Motor neuron (in vitro differentiated cells): ENCODE measurements at places on chromosomes 16 and 17. TPM values are rescaled to one million over a fixed set of nuclear protein-coding genes. Genes with fewer than 3 reads are reported as not detected.

GRCh38 chr17:44487170-44487569, 16.0 kb downstream of the GPATCH8 start:
- no peak for ATAC-seq

DNA sequence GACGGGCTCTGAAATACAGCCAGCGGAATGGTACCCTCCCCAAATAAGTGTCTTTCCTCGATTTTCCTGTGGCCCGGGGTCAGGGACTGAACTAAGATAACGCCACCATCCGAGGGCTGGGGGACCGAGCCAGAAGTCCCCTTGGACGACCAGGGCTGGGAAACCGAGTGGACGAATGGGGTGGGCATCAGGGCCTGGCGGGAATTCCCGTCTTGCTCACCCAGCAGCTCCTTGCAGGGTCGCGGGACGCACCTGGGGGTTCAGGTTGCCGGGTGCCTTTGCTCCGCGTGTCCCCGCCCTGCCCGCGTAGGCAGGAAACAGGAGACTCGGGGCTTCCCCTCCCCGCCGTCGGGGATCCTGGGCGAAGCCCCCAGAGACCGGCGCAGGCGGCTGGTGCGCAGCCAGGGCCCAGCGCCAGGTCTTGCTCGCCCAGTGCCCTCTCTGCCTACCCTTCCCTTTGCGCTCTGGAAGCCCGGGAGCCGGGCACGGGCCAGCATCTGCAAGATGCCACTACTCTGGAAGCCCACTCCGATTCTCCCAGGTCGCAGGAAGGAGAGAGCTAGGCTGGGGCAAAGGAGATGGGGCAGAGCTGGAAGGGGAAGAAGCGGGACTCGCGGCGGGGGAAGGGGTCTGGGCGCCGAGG, 665 bp upstream of the GRIN2C start:
- ATAC-seq, result no peak

GRCh38 chr17:17401271-17401781, 75.5 kb upstream of the MED9 start:
- peak; percentile 83 for ATAC-seq

The KRTAP1-5 gene
- total RNA-seq, result not detected in 2 replicates

- ATAC-seq, result no peak
These were observed 78.9 kb downstream of the CMIP start for GRCh38 chr16:81523387-81524115.

DNA sequence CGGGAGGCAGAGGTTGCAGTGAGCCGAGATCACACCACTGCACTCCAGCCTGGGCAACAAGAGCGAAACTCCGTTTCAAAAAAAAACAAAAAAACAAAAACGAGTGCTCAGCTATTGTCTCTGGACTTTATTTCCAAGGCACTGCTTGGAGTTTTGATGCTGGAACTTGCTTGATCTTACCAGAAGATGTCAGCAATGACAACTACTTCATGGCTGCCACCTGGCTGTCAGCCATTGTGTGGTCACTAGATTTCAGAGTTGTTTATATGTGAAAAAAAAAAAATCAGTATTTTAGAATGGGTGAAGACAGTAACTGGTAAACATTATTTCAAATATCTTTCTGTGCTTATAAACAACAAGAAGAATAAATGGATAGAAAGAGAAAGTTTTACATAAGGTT, 26.3 kb upstream of the OR4D1 start:
- ATAC-seq, result no peak

GRCh38 chr16:13427943-13428342, 492.0 kb upstream of the ERCC4 start:
- ATAC-seq, result no peak

- ATAC-seq, result peak; percentile 91
These were observed 12.9 kb upstream of the CMIP start for GRCh38 chr16:81431554-81432353.

GRCh38 chr17:40915199-40915661, 22.2 kb downstream of the KRT23 start:
- ATAC-seq, result peak; percentile 40

The CLDN6 gene
- total RNA-seq, result 2.3 and 2.5 TPM in 2 replicates

GRCh38 chr17:83177611-83178532, 98.5 kb downstream of the METRNL start:
- ATAC-seq, result no peak

The NEUROD2 gene
- total RNA-seq, result 0.41 and 0.52 TPM in 2 replicates

- ATAC-seq, result peak; percentile 14
These were observed 41.8 kb upstream of the AMZ2 start for GRCh38 chr17:68205808-68206720.

DNA sequence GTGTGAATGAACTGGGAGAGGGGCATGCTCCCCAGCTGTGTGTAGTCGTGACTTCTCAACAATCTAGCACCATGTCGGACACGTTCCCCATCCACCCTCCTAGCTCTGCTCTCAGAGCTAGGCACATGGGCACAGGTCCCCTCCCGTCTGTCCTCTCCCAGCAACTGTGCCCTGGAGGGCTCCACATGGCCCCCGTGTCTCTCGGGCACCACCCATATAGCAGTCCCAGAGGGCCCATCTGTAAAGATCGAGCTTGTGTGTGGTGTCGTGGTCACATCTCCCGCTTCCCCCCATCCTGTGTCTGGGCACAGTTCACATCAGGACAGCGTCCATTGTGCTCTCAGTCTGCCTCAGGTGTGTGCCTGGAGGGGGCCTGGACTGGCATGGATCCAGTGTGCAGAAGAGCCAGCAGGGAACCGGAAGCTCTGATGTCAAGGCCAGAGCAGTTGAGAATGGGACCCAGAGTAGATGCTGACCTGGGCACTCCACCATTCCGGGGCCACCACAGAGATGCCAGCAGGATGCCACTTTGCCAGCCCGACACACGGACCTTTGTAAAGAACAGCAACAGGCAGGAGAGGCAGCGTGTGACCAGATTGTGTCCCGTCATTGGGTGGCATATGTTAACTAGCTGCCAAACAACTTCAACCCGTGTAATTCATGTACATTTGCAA, 55.7 kb downstream of the MARF1 start:
- ATAC-seq, result no peak

- ATAC-seq, result peak; percentile 8
These were observed 3.5 kb upstream of the NHERF1 start for GRCh38 chr17:74744714-74745547.

- ATAC-seq, result peak; percentile 49
These were observed 191.1 kb upstream of the TBX2 start for GRCh38 chr17:61208301-61209105.

The ADGRG3 gene
- total RNA-seq, result 0.73 and 1.0 TPM in 2 replicates

The PPM1D gene
- total RNA-seq, result 22.1 and 23.9 TPM in 2 replicates

DNA sequence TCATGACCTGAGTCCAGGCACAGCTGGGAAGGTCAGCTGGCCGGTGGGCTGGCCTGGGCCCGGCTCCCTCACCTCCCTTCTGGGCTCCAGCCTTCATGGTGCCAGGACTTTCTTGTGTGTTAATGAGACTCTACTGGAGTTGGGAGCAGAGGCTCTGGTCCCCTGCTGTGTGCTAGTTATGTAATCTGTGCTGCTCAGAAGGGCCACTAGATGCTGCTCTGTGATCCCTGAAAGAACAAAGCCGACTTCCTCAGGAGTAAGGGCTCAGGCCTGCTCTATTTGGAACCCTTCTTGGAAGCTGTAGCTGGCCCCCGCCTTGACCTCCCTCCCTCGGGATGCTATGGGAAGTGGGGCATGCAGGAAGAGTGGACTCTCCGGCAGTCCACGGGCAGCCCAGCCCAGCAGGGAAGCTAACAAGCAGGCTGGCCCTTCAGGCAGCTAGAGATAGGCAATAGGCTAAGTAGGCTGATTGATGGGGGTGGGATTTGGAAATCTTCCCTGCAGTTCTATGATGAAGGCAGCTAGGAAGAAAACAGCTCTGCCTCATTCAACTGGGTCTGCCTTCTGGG, 3.3 kb upstream of the CDK5R1 start:
- ATAC-seq, result peak; percentile 40

DNA sequence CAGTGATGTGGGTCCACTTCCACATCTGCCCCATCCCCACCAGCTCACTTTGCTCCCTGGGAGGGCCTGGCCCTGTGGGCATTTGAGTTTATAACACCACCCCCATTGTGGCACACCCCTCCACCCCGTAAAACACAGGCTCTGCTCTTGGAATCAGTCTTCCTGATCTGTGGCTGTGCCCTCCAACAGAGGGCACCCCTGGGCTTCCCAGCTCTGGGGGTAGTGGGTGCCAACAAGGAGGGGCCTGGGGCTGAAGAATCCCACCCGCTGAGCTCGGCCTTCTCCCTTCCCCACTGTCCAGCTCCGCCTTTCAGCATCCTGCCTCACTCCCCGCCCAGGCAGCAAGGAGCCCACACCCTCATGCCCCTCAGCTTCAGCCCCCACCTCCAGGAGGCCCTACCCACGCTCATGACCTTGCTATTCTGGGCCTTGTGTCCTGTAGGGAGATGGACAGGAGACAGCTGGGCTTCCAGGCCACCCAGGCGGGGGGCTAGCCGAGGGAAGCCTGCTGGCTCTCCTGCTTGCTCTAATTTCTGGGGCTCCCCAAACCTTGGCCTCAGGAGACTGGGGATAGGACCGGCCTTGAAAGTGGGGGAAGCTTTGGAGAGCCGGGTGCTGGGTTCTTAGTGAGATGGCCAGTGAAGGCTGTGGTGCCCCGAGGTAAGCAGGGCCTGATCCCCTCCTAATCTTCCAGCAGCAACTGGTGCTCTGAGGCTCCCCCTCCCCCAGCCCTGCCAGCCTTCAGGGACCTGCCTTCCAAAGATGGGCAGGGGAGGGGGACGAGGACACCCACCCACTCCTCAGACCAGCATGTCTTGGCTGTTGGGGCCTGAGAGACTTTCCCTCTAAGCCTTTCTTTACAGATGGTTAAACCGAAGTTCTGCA, 2.9 kb upstream of the ATP2A1 start:
- no peak for ATAC-seq

The TBC1D3C gene
- not detected in 2 replicates for total RNA-seq

The THUMPD1 gene
- total RNA-seq, result 40.7 TPM in 2 replicates

The TMEM132E gene
- 24.6 and 28.7 TPM in 2 replicates for total RNA-seq

DNA sequence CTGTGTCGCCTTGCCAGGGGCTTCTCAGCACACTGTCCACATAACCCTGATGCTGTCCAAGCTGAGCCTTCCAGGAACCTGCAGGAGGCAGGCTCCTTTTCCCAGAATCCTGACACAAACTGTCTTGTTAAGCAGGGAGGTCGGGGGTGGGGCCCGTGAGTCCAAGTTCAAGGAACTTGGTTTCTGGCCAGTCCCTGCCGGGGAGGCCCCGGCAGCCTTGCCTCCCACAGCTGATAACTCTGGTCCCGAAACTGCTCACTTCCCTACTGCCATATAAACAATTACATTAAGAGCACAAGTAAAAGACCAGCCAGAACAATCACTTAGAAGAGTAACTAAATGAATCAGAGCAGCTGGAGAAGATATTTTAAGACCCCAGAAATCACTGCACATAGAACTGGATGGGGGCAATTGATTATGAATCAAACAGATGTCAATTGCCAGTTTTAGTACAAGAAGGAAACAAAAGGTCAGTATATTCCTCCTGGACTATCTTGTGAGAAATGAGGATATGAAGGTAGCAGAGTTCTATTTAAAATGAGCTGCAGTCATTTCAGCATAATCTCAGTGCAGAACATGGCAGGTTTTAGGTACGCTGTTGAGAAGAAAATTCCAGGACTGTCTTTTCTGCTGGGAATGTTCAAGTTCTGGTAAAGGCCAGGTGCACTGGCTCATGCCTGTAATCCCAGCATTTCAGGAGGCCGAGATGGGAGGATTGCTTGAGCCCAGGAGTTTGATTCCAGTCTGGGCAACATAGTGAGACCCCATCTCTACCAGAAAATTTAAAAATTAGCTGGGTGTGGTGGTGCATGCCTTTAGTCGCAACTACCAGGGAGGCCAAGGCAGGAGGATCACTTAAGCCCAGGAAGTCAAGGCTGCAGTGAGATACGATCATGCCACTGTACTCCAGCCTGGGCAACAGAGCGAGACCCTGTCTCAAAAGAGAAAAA, 169.8 kb downstream of the PITPNC1 start:
- peak; percentile 62 for ATAC-seq

The CES5A gene
- 0.47 and 0.58 TPM in 2 replicates for total RNA-seq

- ATAC-seq, result peak; percentile 98
These were observed 50.6 kb downstream of the MARCHF10 start for GRCh38 chr17:62757500-62757951.

DNA sequence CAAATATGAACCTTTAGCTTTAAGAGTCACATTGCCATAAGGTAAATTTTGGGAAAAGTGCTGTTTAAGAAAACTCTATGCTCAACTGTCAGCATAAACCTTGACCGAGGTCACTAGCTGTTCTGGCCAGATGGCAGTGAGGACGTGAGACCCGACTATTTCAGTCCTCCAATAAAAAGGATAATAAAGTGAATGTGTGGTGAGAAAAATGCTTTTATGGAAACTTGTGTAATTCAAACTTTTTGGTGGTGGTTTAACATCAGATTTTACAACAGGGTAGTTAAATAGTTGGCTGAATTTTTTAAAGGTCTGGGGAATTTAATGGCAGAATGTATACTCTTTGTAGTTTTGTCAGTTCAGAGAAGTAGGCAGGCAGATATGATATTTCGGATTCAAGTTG, 391.1 kb downstream of the PMP22 start:
- no peak for ATAC-seq

The AXIN2 gene
- total RNA-seq, result 18.0 and 18.4 TPM in 2 replicates

DNA sequence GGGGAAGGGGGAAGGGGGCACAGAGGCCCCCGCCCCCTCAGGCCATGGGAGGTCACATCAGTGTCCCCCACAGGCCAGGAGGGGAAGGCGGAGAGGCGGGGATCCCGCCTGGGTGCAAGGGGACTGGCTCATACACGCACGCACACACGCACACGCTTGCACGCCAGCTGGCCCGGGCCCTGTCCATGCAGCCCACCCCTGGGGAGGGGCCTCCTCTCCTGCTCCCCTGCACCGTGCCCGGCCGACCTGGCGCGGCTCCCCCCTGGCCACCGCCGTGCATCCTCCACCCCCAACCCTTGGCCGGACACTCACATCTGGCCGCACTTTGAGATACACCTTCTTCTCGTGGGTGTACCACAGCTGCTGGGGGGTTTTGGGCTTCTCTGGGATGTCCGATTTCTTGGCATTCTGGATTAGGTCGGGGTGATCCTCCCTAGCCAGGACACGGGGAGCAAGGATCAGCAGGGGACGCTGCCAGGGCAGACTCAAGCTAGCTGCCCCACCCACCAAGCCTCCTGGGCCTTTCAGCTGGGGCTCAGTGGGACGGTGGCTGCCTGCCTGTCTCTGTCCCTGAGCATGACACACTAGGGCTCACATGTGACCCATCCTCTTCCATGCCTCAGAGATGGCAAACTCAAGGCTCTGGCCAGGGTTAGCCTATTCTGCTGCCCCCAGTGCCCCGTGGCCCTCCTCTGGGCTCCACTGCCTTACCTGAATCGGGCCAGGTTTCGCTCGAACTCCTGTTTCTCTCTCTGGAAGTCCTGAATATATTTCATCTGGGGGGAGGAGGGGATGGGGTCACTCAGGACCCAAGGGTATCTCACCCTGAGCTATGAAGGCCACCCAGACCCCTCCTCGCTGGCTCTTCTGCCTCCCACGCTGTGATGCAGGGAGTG, 6.7 kb downstream of the UBTF start:
- no peak for ATAC-seq

GRCh38 chr17:3005696-3006095, 57.7 kb downstream of the OR1D5 start:
- ATAC-seq, result no peak

DNA sequence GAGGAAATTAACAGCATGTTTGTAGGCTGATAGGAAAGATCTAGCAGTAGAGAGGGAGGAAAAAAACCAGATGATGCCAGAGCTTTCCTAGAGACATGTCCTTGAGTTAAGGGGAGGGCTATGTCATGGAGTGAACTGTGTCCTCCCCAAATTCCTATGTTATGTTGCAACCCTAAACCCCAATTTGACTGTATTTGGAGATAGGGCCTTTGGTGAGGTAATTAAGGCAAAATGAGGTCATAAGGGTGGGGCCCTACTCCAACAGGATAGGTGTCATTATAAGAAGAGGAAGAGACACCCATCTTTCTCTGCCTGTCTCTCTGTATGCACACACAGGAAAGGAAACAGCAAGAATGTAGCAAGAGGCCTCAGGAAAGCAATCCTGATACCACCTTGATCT, 195.3 kb upstream of the AXIN2 start:
- no peak for ATAC-seq

GRCh38 chr16:83599789-83600462, 207.9 kb upstream of the HSBP1 start:
- ATAC-seq, result no peak
